T-helper 17 cell (primary cell): ENCODE measurements at places on chromosomes 3 and 15.

DNA sequence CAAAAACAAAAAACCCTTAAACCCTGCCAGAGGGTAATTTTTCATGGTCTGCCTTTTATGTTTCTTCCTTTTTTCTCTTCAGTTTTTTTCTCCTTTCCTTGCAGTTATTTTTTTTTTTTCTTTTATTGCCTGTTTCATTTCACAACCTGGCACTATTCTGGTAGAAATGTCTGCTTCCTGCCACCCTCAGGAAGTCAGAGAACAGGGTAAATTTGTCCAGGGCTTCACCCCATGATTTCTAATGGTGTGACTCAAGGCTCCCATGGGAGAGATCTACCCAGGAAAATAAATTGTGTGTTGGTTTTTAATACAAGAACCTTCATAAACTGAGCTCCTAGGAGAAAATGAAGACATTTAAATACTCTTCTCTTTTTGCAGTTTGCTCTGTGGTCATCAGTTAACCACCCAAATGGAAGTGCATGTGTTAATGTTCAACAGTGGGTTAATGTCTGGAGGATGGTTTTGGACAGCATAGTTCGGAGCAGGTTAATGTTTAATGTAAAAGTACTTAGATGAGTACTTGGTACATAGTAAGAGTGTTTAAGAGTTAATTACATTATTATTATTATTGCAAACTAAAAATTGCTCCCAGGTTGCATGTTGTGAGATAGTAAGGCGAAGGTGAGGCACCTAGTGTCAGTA lies 45.9 kb downstream of the CGNL1 start:
- H3K27me3 ChIP-seq, result peaks cover 30% of the 10 kb centered on the region
- no peaks in the 10 kb centered on the region for H3K4me1 ChIP-seq
- no peak overlapping the region for H3K4me3 ChIP-seq
- H3K36me3 ChIP-seq, result no peaks in the 10 kb centered on the region

- peaks cover 11% of the 10 kb centered on the region for H3K27me3 ChIP-seq
- DNase-seq, result no peak
- no peak overlapping the region for H3K4me3 ChIP-seq
- no peak overlapping the region for H3K27ac ChIP-seq
- H3K36me3 ChIP-seq, result peaks cover 3% of the 10 kb centered on the region
Observed at GRCh38 chr3:112646623-112647022, 5.7 kb upstream of the CCDC80 start.

- no peak overlapping the region for H3K4me3 ChIP-seq
- no peaks in the 10 kb centered on the region for H3K27me3 ChIP-seq
- DNase-seq, result no peak
- H3K36me3 ChIP-seq, result no peaks in the 10 kb centered on the region
- no peak overlapping the region for H3K27ac ChIP-seq
- H3K4me1 ChIP-seq, result no peaks in the 10 kb centered on the region
Observed at GRCh38 chr3:147934451-147935180, 525.5 kb downstream of the ZIC1 start.

GRCh38 chr3:127735767-127736693 lies 63.3 kb downstream of the ABTB1 start:
- peaks cover 36% of the 10 kb centered on the region for H3K27me3 ChIP-seq
- H3K36me3 ChIP-seq, result no peaks in the 10 kb centered on the region
- DNase-seq, result no peak
- H3K4me3 ChIP-seq, result no peak overlapping the region

DNA sequence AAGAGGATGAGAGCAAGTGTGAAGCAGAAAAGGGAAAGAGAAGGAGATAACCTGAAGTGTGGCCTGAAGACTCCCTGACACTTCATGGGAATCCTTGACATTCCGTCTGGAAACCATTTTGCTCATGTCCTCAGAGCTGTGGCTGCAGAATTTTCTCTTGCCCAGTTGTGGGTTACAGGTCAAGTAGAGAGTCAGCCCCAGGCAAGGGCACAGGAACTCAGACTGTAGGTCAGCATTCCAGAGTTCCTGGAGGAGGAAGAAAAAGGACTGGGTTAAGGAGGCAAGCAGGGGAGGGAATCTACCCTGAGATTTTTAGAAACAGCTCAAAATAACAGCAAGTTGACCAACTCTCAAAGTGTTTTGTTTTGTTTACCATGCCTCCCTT lies 4.1 kb upstream of the THSD4 start:
- H3K4me1 ChIP-seq, result peaks cover 4% of the 10 kb centered on the region
- DNase-seq, result no peak
- H3K27ac ChIP-seq, result no peak overlapping the region
- H3K36me3 ChIP-seq, result no peaks in the 10 kb centered on the region
- H3K27me3 ChIP-seq, result peaks cover 38% of the 10 kb centered on the region

GRCh38 chr15:39488516-39488915 lies 92.4 kb upstream of the THBS1 start:
- H3K4me1 ChIP-seq, result no peaks in the 10 kb centered on the region
- no peak overlapping the region for H3K27ac ChIP-seq
- DNase-seq, result no peak
- H3K4me3 ChIP-seq, result no peak overlapping the region

DNA sequence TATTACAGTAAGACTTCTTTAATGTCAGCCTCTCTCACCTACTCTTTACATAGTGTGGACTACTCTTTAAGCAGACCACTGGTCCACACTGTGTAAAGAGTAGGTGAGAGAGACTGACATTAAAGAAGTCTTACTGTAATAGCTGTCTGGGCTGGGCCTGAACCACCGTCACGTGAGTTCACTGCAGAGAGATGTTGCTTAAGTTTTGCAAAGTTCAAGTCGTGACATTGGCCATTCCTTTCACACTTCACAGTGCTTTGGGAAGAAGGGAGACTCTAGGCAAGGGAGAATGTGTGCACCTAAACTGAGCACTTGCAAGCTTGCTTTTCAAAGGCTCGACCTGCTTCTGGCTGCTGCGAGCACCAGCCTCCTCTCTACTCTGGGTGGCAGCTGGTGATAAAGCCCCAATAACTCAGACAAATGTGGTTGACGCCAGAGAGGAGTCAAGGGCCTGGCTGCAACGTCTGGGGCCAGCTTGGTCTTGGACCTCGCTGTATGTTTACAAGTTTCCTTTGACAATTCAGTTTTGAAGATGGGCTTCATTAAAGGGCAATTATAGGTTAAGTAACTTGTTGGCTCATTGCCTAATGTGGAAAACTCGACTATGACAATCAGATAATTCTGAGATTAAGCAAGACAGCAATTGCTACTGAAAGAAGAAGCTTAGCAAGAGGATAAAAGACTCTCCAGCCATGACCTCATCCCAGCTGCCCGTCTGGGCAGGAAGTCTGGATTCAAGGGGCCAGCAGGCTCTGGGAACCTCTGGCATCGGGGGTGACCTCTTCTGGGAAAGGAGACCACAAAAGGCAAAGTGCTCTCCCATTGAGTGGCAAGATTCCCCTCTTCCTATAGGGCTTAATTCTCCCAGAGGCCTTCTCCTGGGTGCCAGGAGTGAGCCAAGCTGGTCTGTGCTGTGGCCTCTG lies 242.1 kb upstream of the TLE3 start:
- H3K4me1 ChIP-seq, result no peaks in the 10 kb centered on the region
- H3K36me3 ChIP-seq, result no peaks in the 10 kb centered on the region
- no peak overlapping the region for H3K4me3 ChIP-seq
- H3K27ac ChIP-seq, result no peak overlapping the region
- no peak for DNase-seq

- H3K27me3 ChIP-seq, result no peaks in the 10 kb centered on the region
- no peaks in the 10 kb centered on the region for H3K36me3 ChIP-seq
Observed at GRCh38 chr3:78398401-78398800, 1358.5 kb downstream of the ROBO2 start.

GRCh38 chr15:101013201-101013550 lies 94.0 kb downstream of the LRRK1 start:
- H3K27me3 ChIP-seq, result no peaks in the 10 kb centered on the region
- DNase-seq, result no peak
- H3K4me3 ChIP-seq, result no peak overlapping the region
